Neural progenitor cell (in vitro differentiated cells): ENCODE measurements at places on chromosomes 6 and 20. TPM values are rescaled to one million over a fixed set of nuclear protein-coding genes. Genes with fewer than 3 reads are reported as not detected.

Gene ROS1
- not detected in 2 replicates for total RNA-seq

Gene NFKBIE
- 5.1 and 15.5 TPM in 2 replicates for total RNA-seq

- no peak overlapping the region for H3K4me3 ChIP-seq
- H3K4me1 ChIP-seq: no peaks in the 10 kb centered on the region
- no peak overlapping the region for H3K27ac ChIP-seq
- no peaks in the 10 kb centered on the region for H3K36me3 ChIP-seq
These were observed 27.0 kb upstream of the ADGRF5 start for GRCh38 chr6:46948699-46949098.

DNA sequence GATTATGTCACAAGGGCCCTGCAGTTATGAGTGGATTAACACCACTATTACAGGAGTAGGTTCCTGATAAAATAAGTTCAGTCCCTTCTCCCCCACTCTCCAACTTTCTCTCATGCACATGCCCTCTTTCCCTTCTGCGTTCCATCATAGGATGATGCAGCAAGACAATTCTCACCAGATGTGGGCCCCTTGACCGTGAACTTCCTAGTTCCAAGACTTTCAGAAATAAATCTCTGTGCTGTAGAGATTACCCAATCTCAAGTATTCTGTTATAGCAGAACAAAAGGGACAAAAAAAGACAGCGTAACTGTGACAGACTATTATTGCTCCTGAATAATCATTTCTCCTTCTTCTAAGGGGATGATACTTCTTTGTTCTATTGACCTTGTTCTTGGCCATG is 33.8 kb upstream of the TMEM244 start:
- DNase-seq: no peak
- H3K4me1 ChIP-seq: no peaks in the 10 kb centered on the region
- no peaks in the 10 kb centered on the region for H3K27me3 ChIP-seq
- H3K27ac ChIP-seq: no peak overlapping the region
- no peak overlapping the region for H3K4me3 ChIP-seq
- H3K36me3 ChIP-seq: no peaks in the 10 kb centered on the region

GRCh38 chr6:39684790-39685488 is 40.3 kb downstream of the KIF6 start:
- H3K27ac ChIP-seq: no peak overlapping the region
- no peak overlapping the region for H3K4me3 ChIP-seq
- no peak for DNase-seq
- no peaks in the 10 kb centered on the region for H3K27me3 ChIP-seq
- no peaks in the 10 kb centered on the region for H3K4me1 ChIP-seq

GRCh38 chr6:88867841-88868731 is 95.3 kb downstream of the RNGTT start:
- H3K27me3 ChIP-seq: no peaks in the 10 kb centered on the region
- no peaks in the 10 kb centered on the region for H3K4me1 ChIP-seq
- H3K27ac ChIP-seq: no peak overlapping the region
- no peaks in the 10 kb centered on the region for H3K36me3 ChIP-seq

- H3K4me1 ChIP-seq: peaks cover 4% of the 10 kb centered on the region
- no peak overlapping the region for H3K4me3 ChIP-seq
- no peak overlapping the region for H3K27ac ChIP-seq
- no peaks in the 10 kb centered on the region for H3K36me3 ChIP-seq
- no peak for DNase-seq
- H3K27me3 ChIP-seq: no peaks in the 10 kb centered on the region
These were observed 144.8 kb downstream of the BCKDHB start for GRCh38 chr6:80251321-80251720.

GRCh38 chr20:49631061-49631716 is 63.3 kb upstream of the PTGIS start:
- no peaks in the 10 kb centered on the region for H3K36me3 ChIP-seq
- peak overlapping the region; percentile 37 for H3K27ac ChIP-seq
- DNase-seq: no peak
- no peak overlapping the region for H3K4me3 ChIP-seq

DNA sequence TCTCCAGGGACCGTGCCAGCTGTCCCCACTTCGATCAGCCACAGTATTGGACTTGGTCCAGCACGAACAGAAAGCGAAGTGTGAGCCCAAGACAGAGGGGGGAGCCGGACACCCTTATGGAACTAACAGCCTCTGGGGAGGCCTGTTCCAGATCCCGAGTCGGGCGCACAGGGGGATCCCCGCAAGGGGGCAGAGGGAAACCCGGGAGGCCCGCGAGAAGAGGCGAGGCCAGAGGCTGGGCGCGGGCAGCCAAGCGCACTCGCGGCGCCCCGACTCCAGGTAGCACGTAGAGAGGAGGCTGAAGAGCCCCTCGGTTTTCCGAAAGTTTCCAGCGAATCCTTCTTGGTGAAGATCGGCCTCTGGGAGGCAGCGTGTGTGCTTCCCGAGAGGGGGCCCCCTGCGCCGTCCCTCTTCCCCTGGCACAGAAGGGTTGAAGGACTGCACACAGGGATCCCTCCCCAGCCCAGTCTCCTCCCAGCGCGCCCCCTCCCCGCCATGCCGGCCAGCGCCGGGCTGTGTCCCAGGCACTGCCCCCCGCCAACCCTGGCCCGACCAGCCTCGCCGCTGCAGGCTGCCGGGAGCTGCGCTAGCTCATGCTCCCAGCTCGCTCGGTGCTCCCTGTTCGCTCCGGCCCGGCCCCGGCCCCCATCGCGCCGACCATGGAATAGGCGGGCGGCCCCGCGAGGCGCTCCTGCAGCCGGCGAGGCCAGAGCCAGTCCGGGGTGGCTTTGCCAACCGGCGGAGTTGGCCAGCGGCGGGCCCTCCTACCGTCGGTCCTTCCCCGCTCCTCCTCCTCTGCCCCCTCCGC is 577 bp upstream of the SLC24A3 start:
- peak overlapping the region; percentile 65 for H3K4me3 ChIP-seq
- H3K27me3 ChIP-seq: peaks cover 60% of the 10 kb centered on the region
- no peaks in the 10 kb centered on the region for H3K4me1 ChIP-seq
- no peaks in the 10 kb centered on the region for H3K36me3 ChIP-seq
- DNase-seq: peak; percentile 66
